ENCODE measurements at places on chromosomes 1 and 21. TPM values are rescaled to one million over a fixed set of nuclear protein-coding genes. Genes with fewer than 3 reads are reported as not detected.

The SLX9 gene
- polyA plus RNA-seq = 63.8 TPM

The SHISAL2A gene
- 0.08 TPM for polyA plus RNA-seq

The GSTM1 gene
- polyA plus RNA-seq = 39.5 TPM

The MYCBP gene
- 14.4 TPM for polyA plus RNA-seq

The SPRR2A gene
- polyA plus RNA-seq = not detected

The SLAMF7 gene
- 0.21 TPM for polyA plus RNA-seq

The NEK2 gene
- polyA plus RNA-seq = 0.10 TPM

Data from heart left ventricle (tissue), 16 donors.